ENCODE measurements at places on chromosomes 1 and 21.
A peak's percentile ranks its signal among the peaks of the same experiment; 100 is the strongest.

GRCh38 chr1:27554759-27555699 lies 48.9 kb downstream of the AHDC1 start:
- DNase-seq = no peak

- DNase-seq = peak; percentile 86
These were observed 41.0 kb upstream of the COL18A1 start for GRCh38 chr21:45363921-45364467.

DNA sequence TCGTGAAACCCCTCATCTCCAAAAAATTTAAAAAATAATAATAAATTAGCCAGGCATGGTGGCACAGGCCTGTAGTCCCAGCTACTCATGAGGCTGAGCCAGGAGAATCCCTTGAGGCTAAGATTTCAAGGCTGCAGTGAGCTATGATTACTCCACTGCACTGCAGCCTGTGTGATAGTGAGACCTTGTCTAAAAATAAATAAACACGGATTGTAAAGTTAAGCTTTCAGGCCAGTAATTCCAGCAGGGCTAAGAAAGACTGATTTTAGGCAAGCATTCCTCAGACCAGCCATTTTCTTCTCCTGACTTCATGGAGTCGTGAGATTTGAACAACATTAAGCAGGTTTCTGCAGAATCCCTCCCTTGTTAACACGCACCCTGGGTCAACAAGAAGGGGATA lies 77.2 kb upstream of the EFHD2 start:
- no peak for DNase-seq

- DNase-seq = no peak
These were observed 8.4 kb upstream of the LUZP1 start for GRCh38 chr1:23177031-23177430.

DNA sequence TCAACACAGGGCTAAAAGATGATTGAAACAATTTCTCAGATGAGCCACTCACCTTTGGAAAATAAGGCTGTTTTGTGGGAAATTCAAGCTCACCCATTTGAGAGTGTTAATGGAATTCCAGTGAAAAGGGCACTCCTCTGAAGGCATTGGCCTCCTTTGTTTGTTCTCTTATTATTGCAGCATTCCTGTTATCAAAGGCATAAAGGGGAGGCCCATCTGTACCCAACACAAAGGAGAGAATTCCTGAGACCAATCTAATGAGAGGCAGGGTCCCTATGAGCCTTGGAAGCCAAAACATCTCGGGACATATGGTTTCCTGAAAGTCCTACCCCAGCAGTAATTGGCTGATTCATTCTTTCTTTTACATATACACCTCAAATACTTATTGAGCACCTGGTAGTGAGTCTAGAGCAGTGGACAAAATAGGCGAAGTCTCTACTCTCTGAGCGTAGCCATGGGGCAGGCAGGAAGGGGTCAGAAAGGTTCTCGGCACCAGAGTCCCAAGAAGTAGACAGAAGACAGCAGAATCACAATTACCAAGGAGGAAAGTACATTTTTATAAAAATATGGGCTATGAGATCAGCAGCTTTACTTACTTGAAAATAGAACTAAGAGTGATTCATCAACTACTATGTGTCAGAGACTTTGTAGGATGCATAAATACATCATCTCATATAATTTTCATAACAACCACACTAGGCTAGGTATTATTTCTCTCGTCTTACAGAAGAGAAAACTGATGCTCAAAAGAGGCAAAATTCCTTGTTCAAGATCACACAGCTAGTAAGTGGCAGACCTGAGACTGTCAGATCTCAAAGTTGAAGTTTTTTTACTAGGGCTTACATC lies 218.7 kb downstream of the DAB1 start:
- no peak for DNase-seq

DNA sequence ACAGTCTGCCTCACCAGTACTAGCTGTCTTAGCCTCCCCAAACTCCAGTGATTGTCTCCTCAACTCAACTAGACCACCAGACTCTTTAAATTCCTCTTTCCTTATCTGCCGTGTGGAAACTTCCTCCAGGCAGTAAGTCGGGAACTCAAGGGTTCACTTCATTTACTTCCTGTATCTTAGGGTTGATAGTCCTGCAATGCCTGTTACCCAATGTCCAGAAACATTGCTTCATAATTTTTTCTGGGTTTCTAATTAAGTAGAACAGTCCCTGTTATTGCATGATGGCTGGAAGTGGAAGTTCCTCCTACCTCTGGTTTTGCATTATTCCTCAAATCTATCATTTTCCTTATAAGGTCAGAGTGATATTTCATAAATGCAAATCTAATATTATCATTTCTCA lies 60.8 kb upstream of the RNF11 start:
- no peak for DNase-seq

GRCh38 chr1:38123356-38124135 lies 77.0 kb upstream of the POU3F1 start:
- no peak for DNase-seq

DNA sequence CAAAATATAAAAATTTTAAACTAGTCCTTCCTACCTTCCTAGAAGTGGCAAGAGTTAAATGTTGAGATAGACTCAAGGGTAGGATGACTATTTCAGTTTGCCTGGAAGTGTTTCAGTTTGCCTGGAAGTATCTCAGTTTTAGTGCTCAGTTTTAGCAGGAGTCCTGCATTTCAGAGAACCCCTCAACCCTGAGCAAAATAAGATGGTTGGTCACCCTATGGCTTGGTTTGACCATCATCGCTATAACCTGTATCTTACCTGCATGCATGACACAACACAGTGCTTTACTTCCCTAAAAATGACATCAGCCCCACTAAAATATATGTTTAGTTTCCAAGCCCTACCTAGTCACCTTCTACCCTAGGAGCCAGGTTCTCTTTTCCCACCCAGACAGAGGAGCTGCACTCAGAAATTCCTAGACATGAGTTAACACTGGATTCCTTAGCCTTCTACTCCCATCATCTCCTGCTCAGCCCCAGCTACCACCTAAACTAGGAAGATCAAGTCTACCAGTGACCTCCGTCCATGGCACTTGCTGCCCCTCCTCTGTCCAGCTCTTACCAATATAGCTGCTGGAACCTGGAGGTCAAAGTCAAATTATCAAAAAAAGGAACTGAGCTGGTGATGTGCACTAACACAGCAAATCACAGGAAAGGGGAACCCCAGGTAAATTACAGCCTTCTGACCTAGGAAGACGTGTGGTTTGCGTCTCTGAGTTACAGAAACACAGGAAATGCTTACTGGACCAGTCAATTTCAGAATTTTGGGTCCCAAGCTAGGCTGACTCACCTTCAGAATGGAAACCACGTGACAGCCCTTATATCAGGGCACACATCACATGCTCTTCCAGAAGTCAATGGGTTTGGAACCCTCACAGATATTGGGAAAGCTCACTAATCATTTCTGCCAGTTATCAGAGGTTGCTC lies 2.2 kb upstream of the G0S2 start:
- no peak for DNase-seq

DNA sequence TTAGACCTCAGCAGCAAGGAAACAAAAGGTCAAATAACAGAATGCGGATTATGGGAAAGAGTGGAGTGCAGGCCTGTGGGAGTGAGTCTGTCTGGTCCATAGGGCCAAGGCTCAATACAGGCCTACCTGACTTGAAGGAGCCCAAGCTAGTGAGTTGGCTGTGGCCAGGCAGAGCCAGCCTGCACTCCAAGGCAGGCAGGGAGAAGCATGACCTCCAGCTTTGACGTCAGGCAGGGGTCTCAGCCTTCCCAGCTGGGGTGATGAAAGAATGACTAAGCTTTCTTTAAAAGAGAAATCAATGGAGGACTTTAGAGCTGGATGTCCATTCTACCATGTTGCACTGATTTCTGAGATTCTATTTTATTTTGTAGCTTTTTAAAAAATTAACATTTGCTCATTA lies 62.8 kb downstream of the RHOU start:
- no peak for DNase-seq

GRCh38 chr1:37765916-37766664 lies 1.2 kb upstream of the EPHA10 start:
- DNase-seq = no peak

DNA sequence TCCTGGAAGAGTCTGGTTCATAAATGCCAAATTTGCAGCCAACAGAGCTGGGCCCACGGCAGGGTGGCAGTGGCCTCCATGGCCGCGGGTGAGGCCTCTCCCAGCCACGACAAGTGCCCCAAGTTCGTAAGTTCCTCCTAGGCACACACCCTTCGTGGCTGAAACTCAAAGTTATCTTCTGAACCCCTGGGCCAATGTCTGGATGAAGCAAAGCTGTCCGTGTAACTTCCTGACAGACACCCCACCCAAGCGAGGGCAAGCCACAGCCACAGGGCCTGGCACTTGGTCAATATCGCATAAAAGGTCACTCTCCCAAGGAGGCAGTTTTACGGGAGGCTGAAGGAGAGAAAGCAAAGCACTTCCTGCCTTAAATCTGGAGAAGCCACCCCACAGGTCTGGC lies 27.8 kb upstream of the GPR153 start:
- no peak for DNase-seq

DNA sequence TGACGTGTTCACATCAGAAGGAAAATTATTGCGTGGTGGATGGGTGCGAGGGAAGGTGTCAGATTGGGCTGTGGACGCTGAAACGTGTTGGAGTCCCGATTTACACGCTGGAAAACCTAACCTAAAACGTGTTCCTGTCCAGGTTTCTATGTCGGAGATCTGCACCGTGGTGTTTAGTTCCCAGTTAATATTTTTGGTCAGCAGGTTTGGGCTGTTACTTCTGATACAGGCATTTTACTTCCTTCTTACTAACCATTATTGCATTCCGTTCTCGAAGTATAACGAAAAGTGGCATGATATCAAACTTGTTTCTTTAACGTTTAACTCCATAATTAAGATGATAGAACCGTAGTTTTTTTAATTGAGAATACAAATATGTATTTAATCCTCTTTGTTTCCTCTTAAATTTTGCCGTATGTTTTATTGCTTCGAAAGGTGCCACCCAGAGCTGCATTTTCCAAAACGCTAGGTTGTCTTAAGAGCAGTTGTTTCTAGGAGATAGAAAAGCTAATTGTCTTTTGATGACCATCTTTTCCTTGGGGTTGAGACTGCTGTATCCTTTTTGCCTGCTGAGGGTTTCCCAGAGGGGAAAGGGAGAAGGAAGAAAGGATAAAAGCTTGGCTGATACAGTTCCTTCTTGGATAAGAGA lies 1.3 kb downstream of the ADARB1 start:
- no peak for DNase-seq

- DNase-seq = no peak
These were observed 49.9 kb upstream of the GRIK1 start for GRCh38 chr21:29989634-29990234.

- DNase-seq = no peak
These were observed 255.8 kb upstream of the CACYBP start for GRCh38 chr1:174743654-174744561.

DNA sequence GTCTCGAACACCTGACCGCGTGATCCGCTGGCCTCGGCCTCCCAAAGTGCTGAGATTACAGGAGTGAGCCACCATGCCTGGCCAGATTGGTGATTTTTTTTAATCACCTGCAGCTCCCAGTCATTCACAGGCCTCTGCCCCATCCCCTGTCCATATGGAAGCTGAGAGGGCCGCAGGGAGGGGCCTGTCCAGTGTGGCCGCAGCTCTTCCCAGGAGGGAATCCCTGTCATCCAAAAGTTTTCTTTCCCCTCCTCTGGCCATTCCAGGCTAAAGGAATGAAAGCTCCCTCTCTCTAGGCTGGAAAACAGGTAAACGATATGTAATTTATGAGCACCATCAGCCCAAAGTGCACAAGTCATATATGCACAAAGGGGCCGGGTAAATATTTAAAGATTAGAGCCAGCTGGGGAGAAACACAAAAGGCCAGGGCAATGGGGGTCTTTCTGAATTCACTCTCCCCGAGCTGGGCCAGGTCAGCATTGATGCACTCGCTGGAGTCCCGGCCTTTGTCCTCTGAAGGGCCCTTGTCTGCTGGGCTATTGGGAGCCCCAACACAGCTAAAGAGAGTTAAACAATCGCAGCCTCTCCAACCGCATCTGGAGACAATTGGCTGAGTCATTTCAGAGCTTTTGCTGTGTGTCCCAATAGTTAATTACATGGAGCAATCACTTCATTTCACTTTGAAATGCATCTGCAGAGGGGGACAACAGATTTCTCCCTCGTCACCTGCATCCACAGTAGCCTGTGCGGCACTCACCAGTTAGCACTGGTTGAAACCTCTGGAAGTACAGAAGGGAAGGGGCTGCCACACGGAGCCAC lies 3.8 kb upstream of the HES3 start:
- no peak for DNase-seq

GRCh38 chr1:173866413-173867115 lies 1.2 kb downstream of the GAS5 start:
- no peak for DNase-seq

- no peak for DNase-seq
These were observed 40.1 kb upstream of the LRRC8D start for GRCh38 chr1:89780721-89781120.

- DNase-seq = no peak
These were observed 56.2 kb downstream of the KLHDC7A start for GRCh38 chr1:18536915-18537314.

GRCh38 chr1:160907976-160908375 lies 23.0 kb upstream of the ITLN1 start:
- no peak for DNase-seq

GRCh38 chr1:76140227-76140626 lies 65.7 kb downstream of the ST6GALNAC3 start:
- DNase-seq = no peak

GRCh38 chr1:28456078-28456477 lies 49.8 kb upstream of the RCC1 start:
- no peak for DNase-seq

GRCh38 chr1:177257576-177257975 lies 86.8 kb downstream of the BRINP2 start:
- no peak for DNase-seq

All from thoracic aorta (tissue), 2 donors.